ENCODE measurements at places on chromosomes 1 and 21.
A peak's percentile ranks its signal among the peaks of the same experiment; 100 is the strongest.

GRCh38 chr1:115862403-115862802 is 21.5 kb upstream of the NHLH2 start:
- no peak for DNase-seq

DNA sequence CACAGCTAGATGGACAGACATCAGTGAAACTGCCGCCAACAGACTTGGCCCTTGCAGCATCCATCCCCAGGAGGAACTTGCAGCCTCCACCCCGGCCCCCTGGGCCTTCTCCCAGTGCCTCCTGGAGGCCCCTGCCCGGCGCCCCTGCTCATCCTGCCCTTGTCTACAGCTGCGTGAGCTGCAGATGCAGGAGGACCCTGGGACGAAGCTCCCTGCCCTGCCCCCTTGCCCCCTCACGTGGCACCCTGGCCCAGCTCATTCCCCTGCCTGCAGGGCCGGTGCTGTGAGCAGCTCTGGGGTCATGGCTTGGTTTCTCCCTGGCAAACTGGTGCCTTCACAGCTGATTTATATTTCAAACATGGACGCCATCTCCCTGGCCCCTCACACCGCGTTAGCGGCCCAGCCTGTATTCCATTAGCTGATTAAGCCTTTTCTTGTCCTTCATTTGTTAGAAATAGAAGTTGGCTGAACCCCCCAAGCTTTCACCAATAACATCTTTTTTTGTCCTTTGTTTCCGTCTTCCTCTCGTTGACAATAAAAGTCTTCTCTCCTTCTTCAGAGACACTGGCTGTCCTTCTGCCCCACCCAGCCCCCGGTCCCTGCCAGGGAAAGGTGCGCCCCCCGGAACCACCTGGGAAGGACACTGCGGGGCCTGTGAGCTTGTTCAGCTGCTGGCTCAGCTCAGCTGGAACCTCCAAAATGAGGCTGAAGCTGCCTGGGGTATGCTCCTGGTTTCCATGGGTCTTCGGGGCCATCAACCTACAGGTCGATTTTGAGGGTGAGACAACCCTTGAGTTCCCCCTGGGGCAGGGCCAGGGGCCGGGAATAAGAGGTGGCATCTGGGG is 34.0 kb upstream of the SLC19A1 start:
- no peak for DNase-seq

- DNase-seq, result peak; percentile 50
These were observed 1.3 kb downstream of the SIPA1L2 start for GRCh38 chr1:232628335-232629249.

DNA sequence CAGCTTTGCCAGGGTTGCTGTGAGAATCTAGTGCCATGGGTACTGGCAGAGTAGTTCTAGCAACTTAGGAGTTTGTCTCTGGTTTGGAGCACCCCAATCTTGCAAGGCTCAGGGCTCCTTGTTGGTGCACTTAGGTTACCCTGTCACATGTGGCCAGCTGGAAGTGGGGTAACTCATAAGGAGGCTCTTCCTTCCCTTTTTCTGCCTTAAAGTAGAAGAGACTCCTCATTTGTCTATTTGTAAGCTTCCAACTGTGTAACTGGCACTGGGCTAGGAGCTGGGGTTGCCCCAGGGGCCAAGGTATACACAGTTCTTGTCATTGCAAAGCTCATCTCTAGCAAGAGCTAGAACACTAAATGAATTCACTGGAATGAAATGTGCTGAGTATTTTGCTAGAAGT is 10.6 kb downstream of the MROH7 start:
- no peak for DNase-seq

- DNase-seq, result no peak
These were observed 37.1 kb upstream of the MCOLN3 start for GRCh38 chr1:85085417-85085816.

GRCh38 chr1:157723157-157723556 is 22.6 kb upstream of the FCRL3 start:
- DNase-seq, result no peak

DNA sequence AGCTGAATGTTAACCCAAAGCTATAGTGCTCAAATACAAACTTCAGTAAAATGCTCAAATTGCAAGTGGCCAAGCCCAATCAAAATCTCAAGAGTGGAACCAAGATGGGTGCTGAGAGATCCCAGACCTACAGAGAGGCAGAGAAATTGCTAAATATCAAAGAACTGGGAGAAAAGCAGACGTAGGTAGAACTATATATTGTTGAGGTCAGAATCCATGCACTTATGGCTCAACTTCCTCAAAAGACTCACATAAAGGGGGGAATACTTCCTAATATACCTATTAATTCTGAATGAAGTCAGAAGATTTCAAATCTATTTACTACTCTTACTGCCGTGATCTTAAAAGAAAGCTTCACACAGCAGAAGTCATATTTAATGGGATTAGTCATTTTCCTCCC is 65.2 kb downstream of the PUM1 start:
- DNase-seq, result no peak

DNA sequence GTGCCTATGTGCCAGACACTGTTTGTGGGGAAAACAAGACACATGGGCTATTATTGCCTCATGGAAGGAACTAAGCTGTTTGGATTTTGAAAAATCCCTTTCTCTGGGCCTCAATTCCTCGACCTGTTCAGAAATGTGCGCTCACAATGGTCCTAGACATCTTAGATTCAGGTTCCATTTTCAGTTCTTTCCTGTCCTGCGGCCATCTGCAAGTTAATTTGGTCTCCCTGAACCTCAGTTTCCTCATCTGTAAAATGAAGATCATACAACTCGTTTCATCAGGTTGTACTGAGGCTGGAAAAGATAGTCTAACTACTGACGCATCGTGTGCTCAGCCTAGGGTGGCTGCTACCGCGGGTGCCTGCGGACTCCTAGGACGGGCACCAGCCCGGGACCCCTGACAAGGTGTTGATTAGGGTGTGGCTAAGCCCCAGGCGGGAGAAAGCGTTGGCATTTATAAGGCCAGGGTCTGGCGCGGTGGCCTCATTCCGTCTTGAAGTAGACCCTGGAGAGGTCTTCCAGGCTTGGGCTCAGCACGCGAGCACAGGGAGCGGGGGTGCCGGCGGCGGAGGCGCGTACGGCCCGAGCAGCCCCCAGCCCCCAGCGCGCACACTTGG is 493 bp upstream of the ELOA start:
- no peak for DNase-seq

- DNase-seq, result no peak
These were observed 47.5 kb downstream of the ROR1 start for GRCh38 chr1:63821091-63822005.

DNA sequence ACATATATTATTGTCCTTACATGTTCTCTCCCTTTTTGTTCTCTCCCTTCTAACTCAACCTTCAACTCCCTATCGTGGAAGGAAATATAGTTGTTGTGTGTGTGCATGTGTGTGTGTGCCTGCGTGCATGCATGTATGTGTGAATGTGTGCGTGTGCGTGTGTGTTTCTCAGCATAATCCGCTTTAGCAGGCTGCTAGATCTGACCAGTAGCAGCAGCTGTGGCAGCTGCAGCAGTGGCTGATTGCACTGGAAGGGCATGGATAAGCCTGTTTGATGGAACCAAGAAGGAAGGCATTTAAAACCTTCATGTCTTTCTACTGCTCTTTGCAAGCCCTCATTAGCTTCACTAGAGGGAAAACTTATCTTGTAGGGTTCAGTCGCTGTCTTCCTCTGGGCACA is 65.6 kb upstream of the IRF2BP2 start:
- no peak for DNase-seq

DNA sequence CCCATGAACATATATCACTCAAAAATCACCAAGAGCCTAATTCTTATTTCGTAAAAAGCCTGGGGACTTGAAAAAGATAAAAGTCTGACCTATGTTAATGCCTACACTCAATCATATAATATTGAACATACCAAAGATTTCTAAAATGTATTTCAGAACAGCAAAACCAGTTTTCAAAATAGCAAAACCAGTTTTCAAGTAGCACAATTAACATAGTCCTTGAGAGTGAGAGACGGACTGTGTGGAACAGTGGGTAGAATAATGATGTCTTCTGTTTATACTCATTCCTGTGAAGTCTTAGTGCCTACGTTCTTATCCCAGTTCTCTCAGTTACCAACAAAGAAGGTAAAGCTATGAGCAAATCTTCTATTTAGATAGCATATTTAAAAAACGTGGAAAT is 22.3 kb upstream of the RGS2 start:
- no peak for DNase-seq

- DNase-seq, result no peak
These were observed 2.9 kb upstream of the FOXO6 start for GRCh38 chr1:41358131-41359021.

DNA sequence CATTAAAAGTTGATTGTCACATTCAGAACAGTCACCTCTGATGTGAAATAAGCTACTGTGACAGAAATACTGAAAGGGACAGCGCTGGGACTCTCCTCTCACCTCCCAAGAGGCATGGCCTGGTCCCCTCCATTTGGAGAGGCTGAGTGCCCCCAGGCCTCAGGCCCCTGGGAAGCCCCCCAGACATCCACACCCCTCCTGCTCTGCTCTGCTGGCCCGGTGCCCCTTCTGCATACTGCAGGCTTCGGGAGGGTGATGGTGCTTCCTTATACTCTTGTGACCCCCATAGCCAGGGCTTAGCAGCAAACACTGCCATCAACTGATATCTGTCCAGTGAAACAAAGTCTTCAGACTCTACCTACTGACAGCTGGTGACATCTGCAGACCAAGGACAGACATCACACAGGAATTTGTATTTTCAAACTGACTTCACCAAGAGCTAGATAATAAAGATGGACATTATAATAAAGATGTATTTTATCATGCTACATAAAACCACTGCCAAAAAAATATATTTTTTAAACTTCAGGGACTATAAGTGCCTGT is 36.9 kb downstream of the C2CD2 start:
- DNase-seq, result no peak

GRCh38 chr1:160744852-160745520 is 5.9 kb downstream of the SLAMF7 start:
- no peak for DNase-seq

DNA sequence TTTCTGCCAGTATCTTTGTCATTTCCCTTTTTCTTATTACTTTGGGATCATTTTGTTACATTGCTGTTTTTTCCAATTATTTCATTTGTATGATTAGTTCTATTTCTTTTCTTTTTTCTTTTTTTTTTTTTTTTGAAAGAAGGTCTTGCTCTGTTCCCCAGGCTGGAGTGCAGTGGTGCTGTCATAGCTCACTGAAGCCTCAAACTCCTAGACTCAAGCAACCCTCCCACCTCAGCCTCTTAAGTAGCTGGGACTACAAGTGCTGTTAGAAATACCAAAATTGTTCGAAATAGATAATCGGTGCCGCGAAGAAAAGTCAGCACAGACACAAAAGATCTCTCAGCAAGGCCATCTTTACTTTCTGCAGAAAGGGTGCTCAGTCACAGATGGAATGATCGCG is 26.6 kb upstream of the COL6A1 start:
- DNase-seq, result no peak

DNA sequence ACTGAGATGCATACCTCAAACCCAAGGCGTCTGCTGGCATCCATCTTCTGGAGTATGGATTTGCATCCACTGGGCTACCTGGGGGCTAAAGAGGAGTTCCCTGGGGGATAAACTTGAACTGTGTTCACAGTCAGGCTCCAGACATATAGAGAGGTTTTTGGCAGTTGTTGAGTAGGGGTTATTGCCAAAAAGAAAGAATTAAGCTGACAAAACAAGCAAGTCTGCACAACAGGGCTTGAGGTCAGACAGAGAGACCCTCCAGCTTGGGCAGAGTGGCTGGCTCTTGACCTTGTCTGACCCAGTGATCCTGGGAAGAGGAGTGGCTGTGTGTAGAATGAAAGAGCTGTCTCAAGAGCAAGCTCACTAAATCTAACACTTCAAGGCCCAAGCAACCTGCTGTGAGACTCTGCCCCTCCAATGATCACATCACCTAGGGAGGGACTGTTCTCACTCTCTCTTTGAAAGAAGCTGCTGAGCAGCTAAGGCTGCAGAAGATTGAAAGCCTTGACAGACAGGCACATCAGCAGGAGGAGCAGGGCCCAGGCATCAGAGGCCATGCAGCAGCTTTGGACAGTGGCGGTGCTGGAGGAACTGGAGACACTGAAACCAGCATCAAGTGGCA is 61.5 kb downstream of the SYT2 start:
- DNase-seq, result no peak

DNA sequence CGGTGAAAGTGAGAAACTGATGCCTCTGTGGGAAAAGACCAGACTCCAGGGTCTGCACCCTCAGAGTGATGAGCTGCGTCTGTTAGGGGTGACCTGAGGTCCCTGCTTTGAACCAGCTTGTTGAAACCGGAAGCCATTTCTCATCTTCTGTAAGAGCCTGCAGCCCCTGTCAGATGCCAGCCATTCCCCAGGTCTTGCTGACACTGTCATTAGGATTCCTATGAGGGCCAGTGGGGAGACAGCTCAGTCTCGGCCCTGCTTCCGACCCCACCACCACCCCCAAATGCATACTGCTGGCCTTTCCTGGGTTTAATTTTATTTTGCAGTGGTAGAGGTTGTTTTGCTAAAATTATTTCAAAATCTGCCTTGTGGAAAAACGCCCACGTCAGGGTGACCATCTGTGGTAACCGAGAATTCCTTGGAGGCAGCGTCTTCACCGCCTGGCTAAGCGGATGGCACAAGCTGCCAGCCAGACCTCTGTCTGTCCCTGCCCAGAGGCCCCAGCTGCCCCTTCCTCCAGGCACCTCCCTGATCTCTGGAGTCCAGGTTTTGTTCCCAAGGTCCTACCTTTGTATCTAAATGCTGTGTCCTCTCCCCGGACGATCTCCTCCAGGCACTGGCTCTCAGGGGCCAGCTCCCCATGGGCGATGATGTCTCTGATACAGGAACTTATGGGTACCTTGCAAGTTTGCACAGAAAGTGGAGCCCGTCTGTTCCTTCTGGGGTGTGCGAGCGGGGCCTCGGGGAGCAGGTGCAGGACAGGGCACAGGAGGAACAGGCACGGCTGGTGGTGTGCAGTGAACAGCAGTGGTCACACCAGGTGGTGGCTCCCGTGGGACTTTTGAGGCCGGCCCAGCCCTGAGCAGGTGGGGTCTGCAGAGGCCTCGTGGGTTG is 49.9 kb downstream of the PRKCZ start:
- no peak for DNase-seq

DNA sequence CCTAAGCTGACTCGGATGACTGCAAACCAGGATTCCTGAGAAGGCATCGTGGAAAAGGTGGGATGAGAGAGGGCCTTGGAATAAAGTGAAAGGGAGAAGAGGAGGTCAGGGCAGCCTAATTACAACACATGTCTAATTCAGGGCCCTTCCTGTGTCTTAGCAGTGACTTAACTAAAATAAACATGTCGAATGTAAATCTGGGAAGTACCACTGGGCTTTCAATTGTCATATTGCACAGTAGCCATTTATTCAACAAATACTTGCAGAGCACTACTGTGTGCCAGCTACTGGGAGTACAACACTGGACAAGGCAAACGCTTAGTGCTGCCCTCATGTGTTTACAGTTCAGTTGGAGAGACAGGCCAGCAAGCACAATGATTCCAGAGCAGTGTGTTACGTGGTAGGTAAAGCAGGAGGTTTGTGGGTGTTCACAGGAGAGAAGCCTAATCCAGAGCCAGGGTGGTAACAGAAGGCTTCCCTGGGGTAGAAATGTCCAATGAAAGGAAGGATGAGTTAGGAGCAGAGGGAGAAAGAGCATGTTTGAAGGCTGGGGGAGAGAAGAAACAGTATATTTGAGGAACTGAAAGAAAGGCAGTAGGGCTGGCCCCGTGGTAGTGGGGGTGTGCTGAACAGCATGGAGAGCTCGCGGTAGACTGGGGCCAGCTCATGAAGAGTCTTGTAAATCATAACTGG is 38.0 kb upstream of the RASAL2 start:
- DNase-seq, result no peak

Data from NCI-H446 treated with DMSO at 0.1 percent for 48 hours (cell line).